Germinal center (tissue), 1 donor: ENCODE measurements at places on chromosomes 7 and 10.

- no peak for DNase-seq
Measured at GRCh38 chr7:67344481-67345193, 348.0 kb downstream of the TYW1 start.

- DNase-seq: no peak
Measured at GRCh38 chr7:2325162-2325561, 10.9 kb upstream of the SNX8 start.

GRCh38 chr7:36045830-36046341 lies 107.2 kb upstream of the EEPD1 start:
- DNase-seq: no peak

DNA sequence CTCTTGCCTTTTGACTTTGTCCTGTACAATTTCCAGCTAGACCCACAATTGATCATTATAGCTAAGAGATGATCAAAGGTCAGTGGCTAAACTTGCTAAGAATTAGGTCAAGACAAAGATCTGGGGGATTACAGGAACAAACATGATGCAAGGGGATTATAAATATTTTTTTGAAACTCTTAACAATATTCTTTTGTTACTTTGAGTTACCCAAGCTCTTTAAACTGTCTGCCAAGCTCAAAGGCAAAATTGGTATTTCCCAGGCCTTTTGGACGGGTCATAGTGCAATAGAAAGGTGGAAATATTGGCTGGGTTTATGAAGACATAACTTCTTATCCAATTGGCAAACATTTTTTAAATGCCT lies 23.4 kb downstream of the TBXAS1 start:
- no peak for DNase-seq

- DNase-seq: no peak
Measured at GRCh38 chr7:65832281-65832680, 40.6 kb upstream of the VKORC1L1 start.

- DNase-seq: no peak
Measured at GRCh38 chr10:77431209-77431611, 206.4 kb downstream of the KCNMA1 start.

DNA sequence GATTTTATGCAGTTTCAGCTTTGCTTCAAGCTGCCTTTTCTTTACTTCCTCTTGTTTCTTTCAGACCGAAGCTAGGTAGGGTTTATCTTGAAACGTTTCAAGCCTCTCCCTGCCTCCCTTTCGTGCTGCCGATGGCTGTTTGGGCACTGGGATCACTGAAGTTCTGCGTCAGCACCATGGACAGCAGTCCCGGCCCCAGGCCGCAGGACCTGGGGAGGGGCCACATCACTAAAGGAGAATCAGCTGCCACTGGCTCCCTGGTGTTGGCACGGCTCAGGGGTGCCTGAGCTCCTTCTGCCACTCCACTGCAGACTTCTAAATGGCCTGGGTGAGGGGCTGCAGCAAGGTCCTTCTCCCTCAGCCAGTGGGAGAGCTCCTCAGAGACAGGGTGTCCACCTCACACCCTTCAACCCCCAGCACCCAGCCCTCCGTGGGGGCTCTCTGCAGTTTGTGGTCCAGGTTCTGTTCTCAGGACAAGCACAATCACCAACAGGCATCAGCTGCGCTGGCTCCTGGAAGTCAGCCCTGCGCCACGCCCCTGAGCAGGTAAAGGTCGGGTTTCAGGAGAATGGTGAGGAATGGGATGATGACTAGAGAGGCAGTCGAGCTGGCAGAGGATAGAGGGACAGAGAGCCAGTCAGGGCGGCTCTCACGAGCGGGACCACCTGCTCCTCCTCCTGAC lies 387.2 kb downstream of the TCERG1L start:
- no peak for DNase-seq

GRCh38 chr10:58266003-58266825 lies 1.5 kb downstream of the IPMK start:
- DNase-seq: peak; percentile 5
